Fibroblast of villous mesenchyme (primary cell): ENCODE measurements at places on chromosomes 1 and 21. TPM values are rescaled to one million over a fixed set of nuclear protein-coding genes. Genes with fewer than 3 reads are reported as not detected.

SPRR2G gene
- not detected in 2 replicates for total RNA-seq

GORAB gene
- 10.6 and 18.1 TPM in 2 replicates for total RNA-seq

LENEP gene
- total RNA-seq, result 0.32 and 0.43 TPM in 2 replicates

TSPEAR gene
- total RNA-seq, result under 0.01 TPM in 1 of 2 replicates, not detected in the other

NBPF6 gene
- total RNA-seq, result under 0.01 TPM in 1 of 2 replicates, not detected in the other

TTC39A gene
- total RNA-seq, result 0.43 and 0.64 TPM in 2 replicates

PCP4L1 gene
- under 0.01 TPM in 1 of 2 replicates, not detected in the other for total RNA-seq

PRKACB gene
- 26.7 and 31.5 TPM in 2 replicates for total RNA-seq

GABRD gene
- not detected in 2 replicates for total RNA-seq

KLHDC7A gene
- not detected in 2 replicates for total RNA-seq

ERICH3 gene
- not detected in 2 replicates for total RNA-seq

AIRE gene
- under 0.01 TPM in 1 of 2 replicates, not detected in the other for total RNA-seq

SUMO3 gene
- 81.5 and 102 TPM in 2 replicates for total RNA-seq

SYPL2 gene
- 4.5 and 10.8 TPM in 2 replicates for total RNA-seq

TMEM240 gene
- 2.2 and 2.3 TPM in 2 replicates for total RNA-seq

TNFSF4 gene
- 45.1 and 127 TPM in 2 replicates for total RNA-seq

VANGL2 gene
- total RNA-seq, result not detected in 2 replicates

GPR25 gene
- not detected in 2 replicates for total RNA-seq

NCAM2 gene
- 5.2 and 7.1 TPM in 2 replicates for total RNA-seq

LHX8 gene
- total RNA-seq, result under 0.01 TPM in 1 of 2 replicates, not detected in the other
